ENCODE measurements at places on chromosomes 4 and X.

DNA sequence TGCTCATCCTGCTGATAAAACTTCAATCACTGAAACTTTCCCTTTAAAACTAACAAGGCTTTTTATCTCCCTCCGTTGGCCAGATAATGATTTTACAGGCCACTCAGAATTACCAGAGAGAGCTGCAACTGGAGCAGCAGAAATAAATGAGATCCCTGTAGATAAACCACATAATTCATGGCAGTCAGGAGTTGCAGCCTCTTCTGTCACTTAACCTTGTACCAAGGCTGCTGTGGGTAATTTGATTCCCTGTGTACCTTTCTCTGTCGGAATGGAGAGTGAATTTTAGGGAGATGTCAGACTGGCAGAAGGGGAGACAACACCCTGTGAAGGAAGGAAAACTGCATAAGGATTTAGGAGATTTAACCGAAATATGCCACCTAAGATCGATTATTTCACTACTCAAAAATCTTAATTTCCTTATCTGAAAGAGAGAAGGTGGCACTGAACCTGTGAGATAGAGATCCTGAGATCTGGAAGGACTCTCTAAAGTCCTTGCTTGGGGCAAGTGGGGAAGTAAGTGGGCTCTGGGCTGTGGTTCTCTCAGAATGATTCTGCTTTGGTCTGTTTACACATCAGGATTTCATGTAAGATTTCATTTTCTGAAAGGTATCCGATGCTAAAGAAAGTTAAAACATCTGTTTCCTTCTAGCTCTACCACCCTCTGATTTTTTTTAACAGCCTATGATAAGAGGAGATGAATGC is 14.3 kb upstream of the TSPAN5 start:
- no peak for DNase-seq

DNA sequence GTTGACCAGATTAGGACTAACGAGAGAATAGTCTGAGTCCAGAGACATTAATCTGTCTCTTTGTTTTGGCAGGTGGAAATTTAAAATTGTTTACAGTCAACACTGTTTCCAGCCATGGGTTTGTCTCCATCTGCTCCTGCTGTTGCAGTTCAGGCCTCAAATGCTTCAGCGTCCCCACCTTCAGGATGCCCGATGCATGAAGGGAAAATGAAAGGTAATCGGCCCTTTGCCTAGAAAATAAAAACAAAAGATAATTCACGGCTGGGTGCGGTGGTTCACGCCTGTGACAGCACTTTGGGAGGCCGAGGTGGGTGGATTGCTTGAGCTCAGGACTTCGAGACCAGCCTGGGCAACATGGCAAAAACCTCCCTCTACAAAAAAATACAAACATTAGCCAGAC is 815 bp downstream of the HCCS start:
- no peak for DNase-seq

- peak; percentile 88 for DNase-seq
Observed at GRCh38 chr4:2931512-2932301, 31.5 kb downstream of the NOP14 start.

- DNase-seq = no peak
Observed at GRCh38 chr4:174999407-174999806, 81.2 kb downstream of the ADAM29 start.

DNA sequence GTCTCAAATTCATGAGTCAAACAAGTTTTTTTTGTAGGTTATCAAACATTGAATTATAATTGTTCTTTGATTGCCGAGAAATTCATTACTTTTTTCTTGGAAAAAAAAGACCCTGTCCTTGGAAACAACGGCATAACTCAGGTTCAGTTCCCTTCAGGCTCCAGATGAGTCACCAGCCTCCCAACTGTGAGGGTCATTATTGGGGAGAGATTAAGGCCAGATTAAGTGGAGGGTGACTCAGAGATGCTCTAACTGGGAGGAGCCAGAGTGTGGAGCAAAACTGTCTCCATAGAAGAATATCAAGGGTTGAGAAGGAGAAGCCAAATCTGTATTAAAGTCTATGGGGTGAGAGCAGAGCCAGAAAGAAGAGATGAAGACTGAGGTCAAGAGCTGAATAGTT is 9.6 kb downstream of the ADGRG4 start:
- no peak for DNase-seq

- no peak for DNase-seq
Observed at GRCh38 chrX:54415534-54416350, 24.5 kb upstream of the TSR2 start.

DNA sequence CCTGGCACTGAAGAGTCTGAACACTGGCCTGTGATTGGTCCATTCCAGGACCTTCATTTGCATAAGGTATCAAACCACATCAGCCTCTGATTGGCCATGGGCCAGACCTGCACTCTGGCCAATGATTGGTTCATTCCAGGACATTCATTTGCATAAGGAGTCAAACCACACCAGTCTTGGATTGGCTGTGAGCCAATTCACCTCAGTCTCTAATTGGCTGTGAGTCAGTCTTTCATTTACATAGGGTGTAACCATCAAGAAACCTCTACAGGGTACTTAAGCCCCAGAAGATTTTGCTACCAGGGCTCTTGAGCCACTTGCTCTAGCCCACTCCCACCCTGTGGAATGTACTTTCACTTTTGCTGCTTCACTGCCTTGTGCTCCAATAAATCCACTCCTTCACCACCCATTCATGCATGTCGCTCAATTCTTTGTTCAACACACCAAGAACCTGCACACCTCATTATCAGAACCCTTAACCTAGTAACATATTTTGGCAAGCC is 14.2 kb upstream of the HERC5 start:
- no peak for DNase-seq

GRCh38 chrX:15781961-15782699 is 8.2 kb upstream of the ZRSR2 start:
- no peak for DNase-seq

DNA sequence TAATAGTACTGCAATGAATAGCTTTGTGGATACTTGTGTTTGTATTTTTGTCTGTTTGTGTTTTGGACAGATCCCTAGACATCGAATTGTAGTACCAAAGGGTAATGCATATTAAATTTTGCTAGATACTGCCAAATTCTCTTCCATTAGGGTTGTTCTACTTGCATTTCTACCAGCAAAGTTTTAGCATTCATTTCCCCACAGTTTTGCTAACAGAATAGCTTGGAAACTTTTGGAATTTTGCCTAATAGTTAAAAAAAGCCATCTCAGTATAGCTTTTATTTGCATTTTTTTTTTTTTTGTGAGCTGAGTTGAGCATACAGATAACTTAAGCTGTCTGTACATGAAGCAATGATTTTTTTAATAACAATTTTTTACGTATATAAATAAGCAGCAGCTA is 1084.9 kb downstream of the ADGRL3 start:
- DNase-seq = no peak

DNA sequence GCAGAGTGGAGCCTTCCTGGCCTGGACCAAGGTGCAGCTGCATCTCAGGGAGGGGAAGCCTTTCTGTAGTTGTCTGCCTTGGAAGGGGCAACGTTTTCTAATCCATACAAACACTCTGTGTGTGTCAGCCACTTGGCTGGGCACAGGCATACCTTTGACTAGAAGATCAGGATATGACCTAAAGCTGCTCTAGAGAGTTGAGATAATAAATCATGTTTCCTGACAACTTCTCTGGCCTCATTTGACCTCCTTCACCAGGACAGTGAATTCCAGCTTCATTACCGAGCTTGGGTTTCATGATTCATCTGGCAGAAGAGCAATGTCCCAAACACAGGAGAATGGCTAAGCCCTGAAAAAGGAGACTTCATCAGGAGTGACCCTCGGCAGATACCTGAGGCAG is 89.6 kb upstream of the KIT start:
- DNase-seq = no peak

DNA sequence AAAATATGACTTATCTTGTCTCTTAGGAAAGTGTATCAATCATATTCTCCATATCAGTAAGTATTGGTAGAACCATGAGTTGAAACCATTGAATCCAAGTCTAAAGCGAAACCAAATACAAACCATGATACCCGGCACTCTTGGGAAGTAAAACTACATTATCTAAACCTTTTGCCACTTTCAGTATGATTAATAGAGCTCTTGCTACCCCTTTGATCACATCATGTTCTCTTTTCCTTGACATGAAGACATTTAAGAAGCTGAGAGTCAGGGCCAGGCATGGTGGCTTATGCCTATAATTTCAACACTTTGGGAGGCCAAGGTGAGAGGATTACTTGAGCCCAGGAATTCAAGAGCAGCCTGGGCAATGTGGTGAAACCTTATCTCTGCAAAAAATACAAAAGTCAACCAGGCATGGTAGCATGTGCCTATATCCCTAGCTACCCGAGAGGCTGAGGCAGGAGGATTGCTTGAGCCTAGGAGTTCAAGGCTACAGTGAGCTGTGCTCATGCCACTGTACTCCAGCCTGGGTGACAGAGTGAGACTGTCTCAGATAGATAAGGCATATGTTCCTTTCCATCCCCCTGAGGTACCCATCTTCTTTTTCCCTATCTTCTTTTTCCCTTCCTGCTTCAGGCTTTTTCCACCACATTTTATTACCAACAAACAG is 45.4 kb downstream of the CEP135 start:
- no peak for DNase-seq

- DNase-seq = no peak
Observed at GRCh38 chr4:94995684-94996394, 238.1 kb downstream of the BMPR1B start.

GRCh38 chr4:86543560-86544309 is 50.4 kb upstream of the PTPN13 start:
- no peak for DNase-seq

DNA sequence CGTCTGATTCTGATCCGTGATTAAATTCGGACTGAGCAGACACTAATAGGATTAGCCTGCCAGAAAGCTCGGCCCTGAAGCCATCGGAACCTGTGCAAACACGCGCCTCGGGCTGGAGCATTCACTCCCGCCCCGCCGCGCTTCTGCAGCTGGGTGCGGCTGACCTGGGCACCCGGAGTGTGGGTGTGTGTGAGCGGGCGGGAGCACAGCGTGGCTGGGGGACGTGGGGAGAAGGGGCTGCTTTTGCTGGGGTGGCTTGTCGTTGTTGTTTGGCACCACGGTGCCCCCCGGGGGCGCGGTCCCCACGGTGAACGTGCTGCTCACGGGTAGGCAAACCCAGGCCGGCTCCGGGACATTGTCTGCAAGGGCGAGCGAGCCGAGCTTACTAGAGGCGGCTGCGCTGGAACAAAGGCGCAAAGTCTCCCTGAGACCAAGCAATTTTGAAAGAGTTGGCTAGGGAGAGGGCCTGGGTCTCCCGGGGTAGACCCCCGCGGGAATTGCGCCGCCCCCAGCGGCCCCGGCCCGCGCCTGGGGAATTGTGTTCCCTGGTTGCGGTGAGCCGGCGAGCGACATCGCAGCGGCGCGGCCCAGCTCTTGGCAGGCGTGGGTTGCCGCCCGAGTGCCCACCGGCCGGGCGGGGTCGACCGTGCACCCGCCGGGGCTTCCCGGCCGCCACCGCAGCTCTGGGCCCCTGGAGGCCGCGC is 1.4 kb downstream of the MAMLD1 start:
- peak; percentile 43 for DNase-seq

GRCh38 chrX:86133761-86134160 is 14.5 kb upstream of the DACH2 start:
- DNase-seq = no peak

DNA sequence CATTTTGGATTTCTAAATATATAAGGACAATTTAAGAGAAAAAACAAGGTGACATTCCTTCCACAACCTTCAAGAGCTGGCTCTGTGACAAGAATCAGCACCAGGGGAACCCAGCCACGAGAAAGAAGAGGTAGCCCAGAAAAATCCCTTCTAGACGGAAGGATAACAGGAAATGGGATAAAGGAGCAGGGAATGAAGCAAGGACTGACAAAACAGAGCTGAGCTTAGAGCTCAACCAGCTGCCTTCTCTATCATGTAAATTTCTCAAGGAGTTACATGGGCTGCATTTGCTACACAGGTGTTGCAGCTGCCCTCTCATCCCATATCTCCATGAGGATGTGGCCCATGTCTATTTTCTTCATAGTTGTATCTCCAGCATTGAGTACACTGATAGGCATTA is 154.2 kb upstream of the PRDX4 start:
- no peak for DNase-seq

DNA sequence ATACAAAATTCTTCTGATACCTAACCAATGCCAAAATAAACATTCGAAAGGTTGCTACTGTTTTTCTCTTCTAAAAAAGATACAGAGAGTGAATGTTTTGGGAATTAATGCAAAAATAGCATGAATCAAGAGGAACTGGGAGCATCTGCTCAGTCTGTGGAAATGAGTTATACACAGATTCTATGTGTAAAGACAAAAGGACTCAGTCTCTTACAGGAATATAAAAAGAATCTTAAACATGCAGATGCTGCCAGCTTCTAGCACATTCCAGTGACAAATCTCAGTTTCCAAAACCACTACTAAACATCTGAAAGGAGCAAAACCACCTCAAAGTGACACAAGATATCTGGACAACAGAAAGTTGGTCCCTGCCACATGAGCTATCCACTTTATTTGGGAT is 55.0 kb downstream of the PAPSS1 start:
- no peak for DNase-seq

GRCh38 chr4:119774840-119775239 is 146.2 kb upstream of the PDE5A start:
- no peak for DNase-seq

DNA sequence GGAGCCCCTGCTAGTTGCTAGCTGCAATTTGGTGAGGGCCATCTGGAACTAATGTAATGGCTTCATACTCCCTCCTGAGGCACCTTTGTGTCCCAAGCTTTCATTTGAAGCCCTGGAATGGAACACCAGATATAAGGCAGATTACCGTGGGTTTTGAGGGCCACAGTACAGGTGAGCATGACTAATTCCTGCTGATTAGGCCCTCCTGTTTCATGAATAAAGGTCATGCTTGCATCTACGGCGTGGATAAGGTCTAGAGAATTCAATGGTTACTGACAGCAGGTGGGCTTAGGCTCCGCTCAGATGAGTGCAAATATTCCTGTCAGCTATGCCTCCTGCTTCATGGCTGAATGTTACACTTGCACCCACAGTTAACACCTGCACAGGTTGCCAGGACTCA is 495.4 kb downstream of the NAP1L3 start:
- no peak for DNase-seq

DNA sequence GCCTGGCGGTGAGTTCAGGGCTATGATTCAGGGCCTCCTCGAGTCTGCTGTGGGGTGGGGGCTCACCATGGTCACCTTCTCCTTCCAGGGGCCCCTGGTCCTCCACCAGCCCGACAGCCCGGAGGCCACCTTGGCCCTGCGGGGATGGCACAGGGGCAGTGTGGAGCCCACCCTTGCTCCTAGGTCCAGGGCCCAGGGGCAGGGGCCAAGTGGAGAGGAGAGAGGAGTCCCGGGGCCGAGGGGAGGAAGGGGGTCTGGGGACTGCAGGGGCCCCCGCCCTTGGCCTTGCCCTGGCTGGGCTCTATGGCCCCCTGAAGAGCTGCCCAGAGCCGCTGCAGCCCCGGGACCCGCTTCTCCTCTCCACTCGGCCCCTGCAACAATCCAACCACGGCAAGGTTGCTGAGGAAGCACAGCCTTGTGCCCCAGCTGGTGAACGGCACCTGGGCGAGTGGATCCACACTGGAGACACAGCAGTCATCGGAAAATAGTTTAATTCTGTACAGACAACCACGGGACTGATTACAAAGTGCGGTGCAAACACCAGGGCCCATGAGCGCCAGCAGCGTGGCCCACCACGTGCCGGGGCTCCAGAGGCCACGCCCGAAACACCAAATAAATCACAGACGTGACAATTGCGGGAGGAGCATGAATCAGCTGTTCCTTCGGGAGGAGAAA is 23.0 kb upstream of the CPLX1 start:
- DNase-seq = peak; percentile 13

- no peak for DNase-seq
Observed at GRCh38 chr4:91035276-91035675, 908.1 kb downstream of the CCSER1 start.

- DNase-seq = no peak
Observed at GRCh38 chrX:44157858-44158257, 184.7 kb upstream of the NDP start.

GRCh38 chr4:33477715-33478114 is 2757.5 kb downstream of the PCDH7 start:
- no peak for DNase-seq

Data from Right ventricle myocardium superior (tissue), 1 donor.